ENCODE measurements at places on chromosomes 3 and 15.

DNA sequence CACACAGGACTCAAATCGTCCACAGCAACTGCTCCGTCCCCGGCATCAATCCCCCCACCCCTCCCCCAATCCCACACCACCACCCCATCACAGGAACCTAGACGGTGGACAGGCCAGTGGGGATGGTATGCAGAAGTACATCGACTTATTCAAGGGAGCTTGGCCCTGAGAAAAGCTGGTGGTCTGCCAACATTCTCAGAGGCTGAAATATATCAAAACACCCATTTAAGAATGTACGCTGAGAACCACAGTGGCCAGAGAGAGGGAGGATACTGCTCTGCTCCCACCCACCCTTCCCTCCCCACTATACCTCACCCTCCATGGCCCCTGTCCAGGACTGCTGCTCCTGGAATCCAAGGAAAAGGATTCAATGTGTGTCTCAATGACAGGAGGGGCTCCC, 12.4 kb upstream of the USP3 start:
- no peak for DNase-seq

DNA sequence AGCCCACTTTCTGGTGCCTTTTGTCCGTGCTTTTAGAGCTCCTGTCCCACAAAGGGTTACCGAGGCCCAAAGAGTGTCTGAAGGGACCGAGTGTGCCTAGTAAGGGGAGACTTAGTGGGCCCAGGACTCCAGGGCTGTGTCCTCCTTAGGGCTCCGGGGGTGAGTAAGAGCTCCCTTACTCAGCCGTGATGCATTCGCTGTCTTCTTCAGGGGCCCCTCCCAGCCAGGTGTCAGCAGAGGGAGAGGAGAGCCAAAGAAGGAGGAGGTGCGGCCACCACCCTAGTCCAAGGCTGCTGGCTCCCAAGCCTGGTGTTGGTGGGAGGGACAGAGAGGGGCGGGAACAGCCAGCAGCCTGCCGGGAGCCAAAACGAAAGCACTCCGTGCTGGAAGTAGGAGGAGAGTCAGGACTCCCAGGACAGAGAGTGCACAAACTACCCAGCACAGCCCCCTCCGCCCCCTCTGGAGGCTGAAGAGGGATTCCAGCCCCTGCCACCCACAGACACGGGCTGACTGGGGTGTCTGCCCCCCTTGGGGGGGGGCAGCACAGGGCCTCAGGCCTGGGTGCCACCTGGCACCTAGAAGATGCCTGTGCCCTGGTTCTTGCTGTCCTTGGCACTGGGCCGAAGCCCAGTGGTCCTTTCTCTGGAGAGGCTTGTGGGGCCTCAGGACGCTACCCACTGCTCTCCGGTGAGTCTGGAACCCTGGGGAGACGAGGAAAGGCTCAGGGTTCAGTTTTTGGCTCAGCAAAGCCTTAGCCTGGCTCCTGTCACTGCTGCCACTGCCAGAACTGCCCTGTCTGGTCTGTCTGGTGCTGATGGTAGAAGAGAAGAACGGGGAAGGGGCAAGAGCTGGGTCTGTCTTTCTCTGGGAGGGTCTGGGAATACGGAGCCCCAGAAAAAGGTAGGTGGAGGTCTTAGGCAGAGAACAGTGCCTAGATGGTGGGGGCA, at the start of gene IL17RC:
TSS of gene IL17RC (plus strand) at position 365 of the 947 bp plus-strand sequence. CDS start at position 583, 218 bp downstream.
- peak; percentile 25 for DNase-seq

- DNase-seq: no peak
Observed at GRCh38 chr3:149796026-149796425, 3.7 kb upstream of the ANKUB1 start.

- DNase-seq: no peak
Observed at GRCh38 chr15:71505962-71506361, 304.4 kb upstream of the NR2E3 start.

GRCh38 chr3:53613125-53613524, 118.7 kb downstream of the CACNA1D start:
- no peak for DNase-seq

DNA sequence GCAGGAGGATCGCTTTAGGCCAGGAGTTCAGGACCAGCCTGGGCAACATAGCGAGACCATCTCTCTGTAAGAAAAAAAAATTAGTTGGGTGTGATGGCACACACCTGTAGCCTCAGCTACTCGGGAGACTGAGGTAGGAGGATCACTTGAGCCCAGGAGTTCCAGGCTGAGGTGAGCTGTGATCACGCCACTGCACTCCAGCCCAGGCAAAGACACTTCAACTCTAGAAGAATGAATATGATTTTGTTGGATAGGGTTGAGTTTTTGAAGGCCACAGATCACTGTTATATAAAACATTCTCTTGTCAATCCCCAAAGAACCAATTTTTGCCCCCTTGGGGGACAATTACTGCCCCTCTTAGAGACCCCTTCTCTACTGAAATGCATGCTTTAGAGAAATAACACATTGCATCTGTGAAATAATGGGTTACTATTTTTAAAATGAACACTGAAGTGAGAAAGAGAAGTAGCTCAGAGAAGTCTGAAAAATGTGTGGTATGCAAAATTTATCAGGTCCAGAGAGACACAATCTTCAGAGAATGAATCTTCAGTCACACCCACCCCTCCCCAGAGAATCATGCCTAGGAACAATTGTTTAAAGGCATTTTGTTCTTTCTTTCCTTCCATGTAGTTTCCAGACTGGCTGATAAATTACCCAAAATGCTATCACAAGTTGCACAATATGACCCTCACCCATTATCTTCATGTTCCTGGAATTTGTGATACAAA, 42.7 kb downstream of the METTL6 start:
- no peak for DNase-seq

- no peak for DNase-seq
Observed at GRCh38 chr3:101936419-101937356, 87.4 kb downstream of the NFKBIZ start.

GRCh38 chr15:77352887-77353286, 67.0 kb downstream of the PEAK1 start:
- no peak for DNase-seq

DNA sequence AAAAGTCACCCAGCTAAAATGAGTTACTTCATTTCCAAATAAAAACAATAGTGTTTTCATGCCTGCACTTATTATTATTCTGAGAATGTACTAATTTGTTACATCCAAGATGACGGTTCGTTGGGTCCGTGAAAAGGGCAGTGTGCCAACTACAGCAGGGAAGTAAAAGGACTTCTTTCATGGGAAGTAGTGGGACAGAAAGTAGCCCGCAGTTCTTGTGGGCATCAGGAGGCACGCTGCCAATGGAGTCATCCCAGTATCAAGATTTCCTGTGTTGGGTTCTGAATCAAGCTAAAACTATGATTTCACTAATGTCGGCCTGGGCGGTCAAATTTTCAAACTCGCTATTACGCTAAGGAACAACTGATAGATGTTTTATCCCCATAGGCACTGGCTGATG, 254.5 kb upstream of the SOX2 start:
- no peak for DNase-seq

DNA sequence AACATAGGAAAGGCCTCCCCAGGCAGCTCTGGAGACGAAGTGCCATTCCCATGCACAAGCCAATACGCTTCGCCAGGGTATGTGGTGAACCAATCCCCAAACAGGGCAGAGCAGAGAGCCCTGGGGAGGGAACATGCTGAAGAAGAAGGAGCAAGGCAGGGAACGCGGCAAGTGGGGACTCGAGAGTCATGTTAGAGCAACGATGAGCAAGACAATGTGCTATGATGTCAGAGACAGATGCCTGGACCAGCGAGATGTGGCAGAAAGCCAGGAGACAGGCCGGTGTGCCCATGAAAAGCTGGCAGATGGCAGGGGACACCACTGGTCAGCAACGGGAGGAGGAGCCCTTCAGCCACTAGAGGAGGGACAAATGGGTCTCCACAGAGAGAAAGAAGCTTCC, 39.6 kb downstream of the NIPA2 start:
- DNase-seq: no peak

- DNase-seq: no peak
Observed at GRCh38 chr15:75112848-75113492, 88.7 kb upstream of the C15orf39 start.

DNA sequence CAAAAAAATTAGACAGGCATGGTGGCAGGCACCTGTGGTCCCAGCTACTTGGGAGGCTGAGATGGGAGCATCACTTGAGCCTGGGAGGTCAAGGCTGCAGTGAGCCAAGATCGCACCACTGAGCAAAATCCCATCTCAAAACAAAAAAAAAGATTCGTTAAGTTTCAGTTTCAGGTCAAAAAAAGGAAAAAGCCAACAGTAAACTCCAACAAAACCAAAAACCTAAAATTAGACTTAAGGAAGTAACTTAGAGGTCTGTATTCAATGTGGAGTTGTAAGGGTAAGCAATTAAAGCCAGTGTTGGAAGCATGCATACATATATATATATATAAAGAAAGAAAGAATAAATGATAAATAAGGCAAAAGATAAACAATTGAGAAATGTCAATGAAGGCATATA, 11.8 kb downstream of the KPNA1 start:
- DNase-seq: no peak

DNA sequence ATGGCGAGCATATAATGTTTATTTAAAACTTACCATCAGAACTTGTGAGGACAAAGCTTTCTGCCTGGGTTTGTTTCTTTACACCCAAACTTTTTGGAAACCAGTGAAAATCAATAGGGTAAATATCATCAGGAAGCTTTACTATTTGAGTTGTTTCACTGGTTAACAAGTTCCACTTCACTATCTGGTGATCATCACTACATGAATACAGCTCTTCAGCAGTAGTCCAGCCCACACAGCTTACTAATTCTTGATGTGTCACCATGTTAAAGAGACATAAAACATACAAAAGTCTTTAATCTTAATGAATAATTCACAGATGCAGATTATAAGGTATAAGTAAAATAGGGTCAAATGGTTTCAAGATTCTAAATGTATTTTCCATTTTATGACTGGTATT, 17.6 kb downstream of the IFT80 start:
- no peak for DNase-seq

GRCh38 chr15:92579931-92580470, 75.6 kb downstream of the FAM174B start:
- no peak for DNase-seq

GRCh38 chr3:29494305-29495036, 213.6 kb downstream of the RBMS3 start:
- DNase-seq: no peak

GRCh38 chr3:178277605-178278004, 258.6 kb upstream of the KCNMB2 start:
- no peak for DNase-seq

- no peak for DNase-seq
Observed at GRCh38 chr15:58731756-58732535, 17.6 kb downstream of the ADAM10 start.

GRCh38 chr3:114307222-114307830, 13.5 kb downstream of the TIGIT start:
- no peak for DNase-seq

- DNase-seq: no peak
Observed at GRCh38 chr15:88604381-88605188, 16.6 kb upstream of the AEN start.

DNA sequence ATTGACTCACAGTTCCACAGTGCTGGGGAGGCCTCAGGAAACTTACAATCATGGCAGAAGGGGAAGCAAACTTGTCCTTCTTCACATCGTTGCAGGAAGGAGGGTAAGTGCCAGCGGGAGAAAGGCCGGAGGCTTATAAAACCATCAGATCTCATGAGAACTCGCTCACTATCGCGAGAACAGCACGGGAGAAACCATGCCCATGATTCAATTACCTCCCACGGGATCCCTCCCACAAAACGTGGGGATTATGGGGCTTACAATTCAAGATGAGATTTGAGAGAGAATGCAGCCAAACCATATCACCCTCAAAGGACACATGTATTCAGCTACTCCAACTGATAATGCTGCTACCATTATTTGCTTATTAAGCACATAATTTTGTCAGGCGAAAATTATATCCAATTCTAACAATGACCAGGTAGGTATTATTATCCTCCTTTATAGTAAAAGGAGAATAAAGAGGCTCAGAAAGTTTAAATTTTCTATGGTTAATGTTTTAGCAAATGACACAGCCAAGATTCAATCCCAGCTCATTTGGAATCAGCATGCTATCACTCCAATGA, 327.2 kb upstream of the CDIN1 start:
- no peak for DNase-seq

DNA sequence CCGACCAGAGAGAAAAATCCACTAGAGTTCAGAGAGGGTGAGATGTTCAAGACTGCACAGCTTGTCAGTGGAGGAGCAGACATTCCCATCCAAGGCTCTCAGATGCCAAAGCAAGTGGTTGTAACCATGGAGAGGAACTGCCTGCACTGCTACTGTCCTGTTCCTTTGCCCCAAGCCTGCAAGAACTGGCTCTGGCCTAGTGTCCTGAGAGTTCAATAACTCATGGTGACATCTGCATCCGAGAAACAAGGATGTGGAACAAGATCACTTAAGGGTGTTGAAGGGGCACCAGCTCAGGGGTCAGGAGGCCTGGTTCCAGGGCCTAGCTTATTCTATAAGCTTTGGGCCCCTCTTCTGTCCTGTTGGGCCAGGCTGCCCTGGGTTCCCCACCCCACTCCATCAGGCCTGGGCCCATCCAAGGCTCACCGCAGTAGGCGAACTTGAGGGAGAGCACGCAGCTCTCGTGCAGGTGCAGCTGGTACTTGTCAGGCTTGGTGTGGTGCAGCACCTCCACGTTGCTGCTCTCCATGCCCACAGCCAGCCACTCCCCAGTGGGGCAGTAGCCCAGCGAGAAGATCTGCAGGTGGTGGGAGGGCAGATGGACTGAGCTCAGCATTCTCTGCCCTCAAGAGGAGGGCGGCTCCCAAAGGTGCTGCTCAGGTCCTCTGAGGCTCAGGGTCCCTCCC, 45.6 kb downstream of the TLE3 start:
- DNase-seq: no peak

DNA sequence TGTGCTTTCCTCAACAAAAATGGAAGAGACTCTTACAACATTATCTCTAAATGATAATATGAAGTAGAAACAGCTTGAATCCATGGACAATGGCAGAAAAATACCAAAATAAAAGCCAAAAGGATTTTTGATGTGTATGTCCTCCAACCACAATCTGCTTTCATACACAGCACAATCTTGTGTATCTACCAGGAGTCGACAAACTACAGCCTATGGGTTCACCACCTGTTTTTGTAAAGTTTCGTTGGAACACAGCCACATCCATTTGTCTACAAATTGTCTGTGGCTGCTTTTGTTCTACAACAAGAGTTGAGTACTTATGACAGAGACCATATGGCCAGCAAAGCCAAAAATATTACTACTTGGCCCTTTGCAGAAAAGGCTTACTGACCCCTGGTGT, 88.7 kb upstream of the UBE2E2 start:
- DNase-seq: no peak

Measured in stimulated activated CD8-positive, alpha-beta memory T cell treated with anti-CD3 and anti-CD28 coated beads, Interleukin-4, amount 100 ng/mL, for 4 hours (primary cell).